ENCODE measurements at places on chromosomes 12 and 14.
A peak's percentile ranks its signal among the peaks of the same experiment; 100 is the strongest.

GRCh38 chr12:51536159-51536558 is 54.9 kb upstream of the SCN8A start:
- H3K4me1 ChIP-seq: peaks cover 45% of the 10 kb centered on the region
- no peak overlapping the region for H3K4me3 ChIP-seq
- H3K27ac ChIP-seq: no peak overlapping the region
- H3K36me3 ChIP-seq: no peaks in the 10 kb centered on the region
- peaks cover 1% of the 10 kb centered on the region for H3K27me3 ChIP-seq

DNA sequence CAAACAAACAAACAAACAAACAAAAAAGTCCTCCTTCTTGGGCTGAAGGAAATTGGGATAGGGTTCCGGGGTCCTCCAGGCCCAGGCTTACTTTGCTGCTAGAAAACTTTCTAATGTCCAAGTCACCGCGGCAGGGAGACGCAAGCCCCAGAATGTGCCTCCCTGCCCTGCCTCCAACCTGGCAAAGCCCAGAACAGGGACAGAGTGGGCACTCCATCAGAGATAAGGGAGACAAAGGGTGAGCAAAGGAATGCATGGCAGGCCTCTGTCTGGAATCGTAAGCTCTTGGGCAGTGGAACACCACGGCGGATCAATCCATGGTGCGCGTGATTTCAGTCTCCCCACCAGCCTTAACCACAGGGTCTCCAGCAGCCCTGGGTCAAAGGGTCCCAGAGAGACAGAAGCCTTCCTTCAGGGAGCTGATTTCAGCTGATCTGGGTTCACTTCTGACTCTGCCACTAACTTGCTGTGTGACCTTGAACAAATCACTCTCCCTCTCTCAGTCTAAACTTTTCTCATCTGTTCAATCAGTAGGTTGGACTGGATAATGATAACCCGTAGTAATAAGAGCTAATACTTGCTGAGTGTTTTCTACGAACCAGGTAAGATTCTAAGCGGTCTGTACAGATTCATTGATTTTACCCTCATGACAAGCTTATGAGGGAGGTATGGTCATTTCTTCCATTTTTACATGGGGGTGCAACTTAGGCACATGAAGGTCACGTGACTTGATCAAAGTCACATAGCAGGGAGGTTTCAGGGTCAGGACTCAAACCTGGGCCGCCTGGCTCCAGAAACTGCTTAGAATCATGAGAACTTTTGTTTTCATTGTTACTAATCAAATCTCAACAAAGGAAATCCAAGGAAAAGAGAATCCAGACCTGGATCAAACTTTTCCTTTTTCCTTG is 12.7 kb downstream of the RILPL1 start:
- H3K36me3 ChIP-seq: peaks cover 26% of the 10 kb centered on the region
- peaks cover 2% of the 10 kb centered on the region for H3K27me3 ChIP-seq
- H3K4me3 ChIP-seq: no peak overlapping the region
- H3K27ac ChIP-seq: peak overlapping the region; percentile 7
- peaks cover 14% of the 10 kb centered on the region for H3K4me1 ChIP-seq

GRCh38 chr12:105738051-105738450 is 400.7 kb downstream of the NUAK1 start:
- H3K27me3 ChIP-seq: peaks cover 3% of the 10 kb centered on the region
- no peaks in the 10 kb centered on the region for H3K36me3 ChIP-seq
- no peak overlapping the region for H3K4me3 ChIP-seq
- H3K4me1 ChIP-seq: peaks cover 6% of the 10 kb centered on the region
- DNase-seq: no peak

- no peaks in the 10 kb centered on the region for H3K27me3 ChIP-seq
- no peaks in the 10 kb centered on the region for H3K4me1 ChIP-seq
- DNase-seq: no peak
- H3K27ac ChIP-seq: no peak overlapping the region
These were observed 185.6 kb downstream of the TMEM121 start for GRCh38 chr14:105711841-105712460.

GRCh38 chr14:33670235-33670634 is 280.6 kb downstream of the EGLN3 start:
- no peak for DNase-seq
- no peaks in the 10 kb centered on the region for H3K36me3 ChIP-seq
- no peak overlapping the region for H3K27ac ChIP-seq
- peaks cover 2% of the 10 kb centered on the region for H3K27me3 ChIP-seq
- no peak overlapping the region for H3K4me3 ChIP-seq

DNA sequence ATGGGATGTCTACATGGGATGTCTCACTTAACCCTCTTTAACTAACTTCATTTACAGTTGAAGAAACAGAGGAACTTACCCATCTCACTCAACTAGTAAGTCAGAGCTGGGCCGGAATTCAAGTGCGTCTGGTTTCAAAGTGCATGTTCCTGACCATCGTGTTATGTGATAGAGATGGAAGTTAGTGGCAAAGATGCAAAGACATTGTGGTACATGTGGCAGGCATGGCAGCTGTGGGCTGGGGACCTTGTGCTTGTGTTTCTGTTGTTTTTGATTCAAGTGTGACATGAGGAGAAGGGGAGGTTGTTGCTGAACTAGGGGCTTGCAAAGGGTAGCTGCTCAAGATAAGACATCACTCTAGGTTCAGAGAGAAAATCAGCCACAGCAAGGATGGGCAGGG is 2.3 kb upstream of the KRT74 start:
- H3K4me1 ChIP-seq: no peaks in the 10 kb centered on the region
- H3K4me3 ChIP-seq: no peak overlapping the region
- H3K27ac ChIP-seq: no peak overlapping the region
- no peaks in the 10 kb centered on the region for H3K36me3 ChIP-seq

DNA sequence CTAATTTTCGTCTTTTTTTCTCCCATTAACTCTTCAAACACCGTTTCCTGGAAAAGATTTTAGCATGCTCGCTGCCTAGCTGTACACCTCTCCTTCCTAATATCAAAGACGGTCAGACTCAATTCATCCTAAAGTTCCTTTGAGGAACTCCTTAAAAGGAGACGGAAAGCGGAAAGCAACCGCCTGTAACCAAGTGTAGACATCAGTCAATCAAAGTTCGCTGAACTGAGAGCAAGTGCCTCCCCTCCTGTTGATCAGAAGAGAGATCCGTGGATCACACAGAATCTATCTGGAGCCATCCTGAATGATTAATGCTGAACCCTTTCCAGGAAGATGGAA is 412 bp upstream of the TEP1 start:
- peaks cover 4% of the 10 kb centered on the region for H3K27me3 ChIP-seq
- no peak for DNase-seq
- H3K36me3 ChIP-seq: no peaks in the 10 kb centered on the region
- H3K27ac ChIP-seq: peak overlapping the region; percentile 92

- peak overlapping the region; percentile 49 for H3K4me3 ChIP-seq
- peaks cover 15% of the 10 kb centered on the region for H3K27me3 ChIP-seq
- no peak for DNase-seq
- peaks cover 11% of the 10 kb centered on the region for H3K36me3 ChIP-seq
These were observed 75.0 kb downstream of the RFLNA start for GRCh38 chr12:124369827-124370378.

- peak overlapping the region; percentile 46 for H3K4me3 ChIP-seq
- H3K4me1 ChIP-seq: peaks cover 30% of the 10 kb centered on the region
- peaks cover 31% of the 10 kb centered on the region for H3K27me3 ChIP-seq
- no peak for DNase-seq
These were observed 10.3 kb downstream of the TNS2 start for GRCh38 chr12:53060064-53060720.

GRCh38 chr14:95980402-95980801 is 58.8 kb upstream of the C14orf132 start:
- H3K36me3 ChIP-seq: no peaks in the 10 kb centered on the region
- peaks cover under 1% of the 10 kb centered on the region for H3K27me3 ChIP-seq
- no peak overlapping the region for H3K27ac ChIP-seq
- no peak for DNase-seq
- H3K4me1 ChIP-seq: no peaks in the 10 kb centered on the region
